ENCODE measurements at places on chromosomes 3 and 15.

- no peak for DNase-seq
These were observed at the start of gene RAB6B for GRCh38 chr3:133895208-133896001. Gene RAB6B (minus strand): TSS chr3:133895882. CDS start chr3:133895466, 416 bp downstream.

- DNase-seq = no peak
These were observed 463.1 kb upstream of the ARHGEF26 start for GRCh38 chr3:153658136-153658535.

- no peak for DNase-seq
These were observed 103.6 kb upstream of the BFSP2 start for GRCh38 chr3:133295944-133296917.

DNA sequence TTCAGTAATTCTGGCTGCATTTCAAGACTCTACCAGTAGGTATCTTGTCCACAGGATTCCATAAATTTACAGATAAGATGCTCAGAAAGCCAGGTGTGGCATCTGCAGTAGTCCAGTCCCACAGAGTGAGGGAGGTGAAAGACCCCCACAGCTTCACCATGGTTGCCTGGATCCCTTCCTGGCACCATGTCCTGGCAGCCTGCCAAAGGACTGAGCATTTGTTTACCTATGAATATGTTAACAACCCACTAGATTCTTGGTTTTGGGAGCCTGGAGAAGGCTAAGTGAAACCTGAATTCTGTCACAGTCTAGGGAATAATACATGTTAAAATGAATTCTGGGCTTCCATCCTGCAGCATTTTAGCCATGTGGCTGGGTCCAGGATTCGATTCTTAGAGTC is 14.9 kb downstream of the CHST2 start:
- no peak for DNase-seq

GRCh38 chr3:138947495-138948121 is 591 bp downstream of the FOXL2NB start:
- DNase-seq = no peak

DNA sequence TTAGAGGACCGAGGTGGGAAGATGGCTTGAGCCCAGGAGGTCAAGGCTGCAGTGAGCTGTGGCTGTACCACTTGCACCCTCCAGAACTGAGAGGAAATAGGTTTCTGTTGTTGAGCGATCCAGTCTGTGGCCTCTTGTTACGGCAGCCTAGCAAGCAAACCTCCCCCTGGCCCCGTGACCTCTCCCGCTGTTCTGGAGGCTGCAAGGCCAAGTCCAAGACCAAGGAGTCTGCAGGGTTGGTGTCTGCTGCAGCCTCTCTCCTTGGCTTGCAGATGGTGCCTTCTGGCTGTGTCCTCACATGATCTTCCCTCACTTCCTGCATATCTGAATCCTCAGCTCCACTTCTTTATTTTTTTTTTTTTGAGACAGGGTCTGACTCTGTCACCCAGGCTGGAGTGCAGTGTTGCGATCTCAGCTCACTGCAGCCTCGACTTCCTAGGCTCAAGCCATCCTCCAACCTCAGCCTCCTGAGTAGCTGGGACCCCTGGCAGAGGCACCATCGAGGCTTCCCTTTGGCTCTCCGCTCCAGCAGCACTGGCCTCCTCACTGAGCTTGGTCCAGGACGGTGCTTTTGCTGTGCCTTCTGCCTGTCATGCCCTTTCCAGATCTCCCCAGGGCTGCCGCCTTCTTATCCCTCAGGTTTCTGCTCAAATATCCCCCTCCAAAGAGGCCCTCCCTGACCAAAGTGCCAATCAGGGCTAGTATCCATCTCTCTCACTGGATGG is 18.0 kb upstream of the PLXND1 start:
- no peak for DNase-seq

DNA sequence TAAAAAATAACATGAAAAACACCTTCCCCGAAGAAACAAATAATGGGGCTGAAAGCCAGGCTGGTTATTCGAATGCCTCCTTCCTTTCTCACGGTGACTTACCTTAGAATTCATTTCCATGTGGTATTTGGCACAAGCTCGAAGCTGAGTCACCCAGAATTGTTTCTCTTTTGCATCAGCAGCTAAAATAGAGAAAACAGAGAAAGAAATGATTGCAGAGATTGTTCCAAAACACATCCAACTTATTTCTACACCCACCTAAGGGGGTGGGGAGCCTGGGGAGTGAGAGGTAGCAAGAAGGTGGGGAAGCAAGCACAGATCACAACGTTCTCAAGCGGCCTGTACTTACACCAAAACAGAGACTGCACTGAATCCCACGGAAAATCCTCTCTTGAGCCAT is 104.7 kb downstream of the OSBPL10 start:
- DNase-seq = no peak

GRCh38 chr15:89054873-89055272 is 33.4 kb upstream of the ABHD2 start:
- no peak for DNase-seq

GRCh38 chr3:100737334-100737733 is 28.0 kb downstream of the TFG start:
- DNase-seq = no peak

DNA sequence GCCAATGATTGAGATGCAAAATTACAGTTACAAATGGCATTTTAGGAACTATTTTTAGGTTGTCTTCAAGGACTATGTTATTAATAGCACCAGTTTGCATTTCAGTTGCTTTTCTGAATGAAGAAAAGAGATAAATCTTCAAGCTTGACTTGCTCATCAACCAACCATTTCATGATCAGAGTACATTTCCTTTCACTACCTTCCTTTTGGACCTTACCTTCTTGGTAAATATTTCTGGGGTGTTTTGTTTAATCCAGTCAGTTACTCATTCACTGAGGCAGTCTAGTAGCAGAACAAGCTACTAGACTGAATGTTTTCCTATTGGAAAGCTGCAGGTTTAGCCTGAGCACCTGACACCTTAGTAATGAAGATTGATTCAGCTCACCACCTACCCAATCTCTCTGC is 8.2 kb downstream of the SLC27A2 start:
- no peak for DNase-seq

All from stimulated activated CD4-positive, alpha-beta T cell treated with anti-CD3 and anti-CD28 coated beads, Interleukin-15, amount 100 ng/mL, for 1 hour (primary cell).